ENCODE measurements at places on chromosomes 3 and 15.

DNA sequence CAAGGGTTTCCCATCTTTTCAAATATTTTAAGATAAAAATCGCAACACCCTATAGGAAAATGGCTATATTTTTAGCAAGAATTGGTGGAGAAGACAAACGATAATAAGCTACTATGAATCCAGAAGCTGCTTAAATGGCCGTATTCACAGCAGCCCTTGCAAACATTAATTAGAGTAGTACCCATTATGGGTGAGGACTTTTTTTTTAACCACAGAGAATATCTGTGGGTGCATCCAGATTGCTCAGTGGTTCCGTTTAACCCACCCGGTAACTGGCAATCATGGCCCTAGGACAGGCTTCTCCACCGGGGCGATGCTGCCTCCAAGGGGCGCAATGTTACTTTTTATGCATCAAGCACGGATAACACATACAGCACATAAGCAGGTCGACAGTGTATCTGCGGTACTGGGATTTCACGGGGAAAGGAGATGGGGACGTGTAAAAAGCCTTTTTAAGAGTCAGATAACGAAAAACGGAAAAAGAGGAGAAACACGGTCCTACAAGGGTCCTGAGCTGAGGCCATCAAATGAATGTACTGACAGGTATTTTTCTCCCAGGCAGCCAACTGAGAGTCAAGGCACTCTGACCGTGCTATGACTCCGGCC is 968 bp upstream of the TMEM266 start:
- peak; percentile 30 for DNase-seq

GRCh38 chr15:52765785-52766184 is 24.4 kb downstream of the ONECUT1 start:
- DNase-seq = no peak

- DNase-seq = no peak
These were observed 104.2 kb downstream of the FBXL22 start for GRCh38 chr15:63701365-63701764.

GRCh38 chr3:37580237-37580636 is 281.4 kb upstream of the CTDSPL start:
- DNase-seq = no peak

DNA sequence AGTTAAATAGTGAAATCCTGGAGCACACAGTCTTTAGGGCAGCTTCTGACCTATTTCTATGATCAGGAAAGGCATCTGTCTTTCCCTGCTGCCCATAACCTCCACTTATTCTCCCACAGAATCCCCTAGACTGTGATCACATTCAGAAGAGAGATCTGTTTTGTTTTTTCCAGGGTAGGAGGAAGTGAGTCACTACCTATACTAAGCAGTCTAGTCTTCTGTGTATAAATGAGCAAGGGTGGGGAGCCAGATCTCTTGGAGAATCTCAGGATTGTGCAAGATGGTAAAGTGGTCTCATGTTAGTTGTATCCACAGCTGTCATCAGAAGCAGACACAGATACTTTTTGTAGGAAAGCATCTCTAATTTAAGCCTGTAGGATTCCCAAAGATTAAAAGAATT is 11.8 kb upstream of the FBXO22 start:
- no peak for DNase-seq

- no peak for DNase-seq
These were observed 96.3 kb downstream of the SOX2 start for GRCh38 chr3:181808053-181808452.

DNA sequence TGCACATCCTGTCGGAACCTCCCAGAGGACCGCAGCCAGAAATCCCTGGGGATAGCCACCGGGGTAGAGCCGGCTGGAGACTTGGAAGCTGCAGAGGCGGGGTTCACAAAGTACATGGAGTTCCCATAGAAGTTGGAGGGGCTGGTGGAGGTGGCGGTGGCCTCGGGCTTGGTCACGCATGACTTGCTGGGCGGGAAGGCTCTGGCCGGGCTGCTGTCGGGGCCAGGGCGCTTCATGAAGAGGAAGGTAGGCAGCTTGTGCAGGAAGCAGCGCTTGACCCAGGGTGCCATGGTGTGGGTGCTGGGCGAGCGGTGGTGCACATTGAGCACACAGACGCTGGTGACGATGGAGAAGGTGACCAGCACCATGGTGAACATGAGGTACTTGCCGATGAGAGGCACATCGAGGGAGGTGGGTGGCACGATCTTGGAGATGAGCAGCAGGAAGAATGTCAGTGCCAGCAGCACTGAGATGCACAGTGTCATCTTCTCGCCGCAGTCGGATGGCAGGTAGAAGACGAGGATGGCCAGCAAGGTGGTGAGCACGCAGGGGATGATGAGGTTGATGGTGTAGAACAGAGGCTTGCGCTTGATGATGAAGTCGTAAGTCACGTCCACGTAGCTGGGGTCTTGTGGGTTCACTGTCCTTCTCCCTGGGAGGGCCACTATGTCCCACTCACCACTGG is 8.4 kb upstream of the CHRNA3 start:
- no peak for DNase-seq

- DNase-seq = no peak
These were observed 84.9 kb upstream of the UBE2E1 start for GRCh38 chr3:23720885-23721284.

DNA sequence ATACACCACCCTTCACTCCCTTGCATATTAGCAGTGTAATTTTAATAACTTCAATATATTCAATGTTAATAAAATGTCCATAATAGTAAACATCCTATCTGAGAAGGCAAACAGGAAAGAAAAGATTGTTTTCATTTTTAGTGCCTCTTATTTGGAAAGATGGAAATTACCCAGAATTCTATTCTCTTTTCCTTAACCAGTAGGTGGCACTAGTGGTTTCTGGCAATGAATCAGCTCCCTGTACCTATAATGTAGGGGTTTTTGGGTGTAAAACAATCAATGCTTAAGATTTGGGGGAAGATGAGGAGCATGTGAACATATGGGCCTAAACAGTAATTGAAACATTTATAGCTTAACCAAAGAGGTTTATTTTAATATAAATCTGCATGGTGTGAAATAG is 5.7 kb upstream of the SEMA6D start:
- peak; percentile 37 for DNase-seq

GRCh38 chr3:5010706-5011554 is 31.7 kb downstream of the BHLHE40 start:
- no peak for DNase-seq

GRCh38 chr15:86616771-86617170 is 537.1 kb downstream of the AGBL1 start:
- no peak for DNase-seq

DNA sequence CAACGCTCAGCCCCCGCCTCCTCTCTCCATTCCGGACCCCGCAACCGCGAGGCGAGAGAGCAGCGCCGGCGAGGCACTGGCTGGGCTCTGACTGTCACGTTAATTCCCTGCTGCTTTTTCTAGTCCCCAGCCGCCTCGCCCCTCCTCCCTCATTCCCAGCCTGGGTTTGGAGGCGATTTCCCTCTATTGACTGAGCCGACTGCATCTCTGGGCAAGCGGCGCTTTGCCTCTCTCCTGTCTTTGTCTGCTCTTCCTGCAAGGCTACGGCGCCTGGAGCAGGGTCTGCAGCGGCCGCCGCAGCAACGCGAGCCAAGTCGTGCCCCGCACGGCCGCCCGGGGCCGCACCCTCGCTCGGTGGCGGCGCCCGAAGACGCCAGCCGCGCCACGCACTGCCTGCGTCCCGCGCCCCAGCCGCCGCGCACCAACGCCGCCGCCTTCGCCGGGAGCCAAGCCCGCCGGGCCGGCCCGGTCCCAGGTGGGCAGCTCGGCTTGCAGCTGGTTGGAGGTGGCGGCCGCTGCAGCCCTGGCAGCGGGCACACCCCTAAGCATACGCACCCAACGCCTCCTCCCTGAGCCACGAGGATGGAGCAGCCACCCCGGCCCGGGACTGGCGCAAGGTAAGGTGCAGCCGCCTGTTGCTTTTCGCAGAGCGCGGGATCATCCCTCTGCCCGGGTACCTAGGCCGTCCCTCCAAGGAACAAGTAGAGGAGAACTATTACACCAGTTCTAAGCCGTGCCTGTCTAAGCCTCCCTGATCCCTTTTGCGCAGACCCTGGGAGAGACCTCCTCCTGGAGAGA is at the start of gene LRRC3B:
LRRC3B (plus strand) TSS at position 152 of the 798 bp plus-strand sequence. CDS start 86,901 bp downstream, outside the sequence.
- no peak for DNase-seq

- DNase-seq = no peak
These were observed 7.3 kb upstream of the LMCD1 start for GRCh38 chr3:8494327-8494726.

DNA sequence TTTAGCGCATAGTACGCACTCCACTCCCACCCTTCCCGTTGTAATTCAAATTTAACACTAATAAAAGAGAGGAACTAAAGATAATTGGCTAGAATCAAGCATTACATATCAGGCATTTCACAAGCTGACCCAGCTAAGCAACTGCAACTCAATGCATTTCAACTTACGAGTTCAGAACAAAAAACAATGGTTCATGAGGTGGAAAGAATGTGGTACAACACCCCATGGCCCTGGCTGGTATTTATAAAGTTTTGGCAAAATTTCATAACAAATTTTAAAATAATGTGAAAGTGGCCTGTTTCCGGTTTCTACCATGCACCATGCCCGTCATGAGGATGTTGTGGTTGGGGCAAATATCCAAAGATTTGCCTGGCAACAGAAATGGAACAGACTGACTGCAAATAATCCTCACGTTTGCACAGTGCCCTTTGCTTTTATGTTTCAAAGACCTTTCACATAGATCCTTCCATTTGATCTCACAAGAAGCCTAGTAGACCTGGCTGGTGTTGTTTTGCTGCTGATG is 455.3 kb upstream of the NR2F2 start:
- no peak for DNase-seq

GRCh38 chr15:29674661-29675533 is 147.4 kb downstream of the TJP1 start:
- no peak for DNase-seq

DNA sequence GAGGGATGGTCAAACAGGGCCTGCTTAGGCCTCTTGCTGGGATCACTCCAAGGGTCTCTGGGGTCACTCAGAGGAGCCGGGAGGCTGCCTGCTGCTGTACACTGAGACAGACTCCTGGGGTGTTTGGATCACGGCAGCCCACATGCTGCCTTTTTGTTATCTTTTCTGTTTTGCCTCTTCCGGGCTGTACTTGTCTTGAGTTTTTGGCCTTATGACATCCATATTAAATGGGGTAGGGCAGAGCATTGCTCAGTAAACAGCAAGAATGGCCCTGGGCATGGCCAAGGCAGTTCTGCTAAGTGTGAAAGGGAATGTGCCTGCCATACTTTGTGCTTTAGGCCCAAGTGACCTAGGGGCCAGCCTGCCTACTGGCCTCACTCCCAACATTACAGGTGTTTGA is 771 bp upstream of the ENTPD3 start:
- no peak for DNase-seq

- DNase-seq = peak; percentile 18
These were observed 60.2 kb downstream of the PIAS1 start for GRCh38 chr15:68114356-68114755.

DNA sequence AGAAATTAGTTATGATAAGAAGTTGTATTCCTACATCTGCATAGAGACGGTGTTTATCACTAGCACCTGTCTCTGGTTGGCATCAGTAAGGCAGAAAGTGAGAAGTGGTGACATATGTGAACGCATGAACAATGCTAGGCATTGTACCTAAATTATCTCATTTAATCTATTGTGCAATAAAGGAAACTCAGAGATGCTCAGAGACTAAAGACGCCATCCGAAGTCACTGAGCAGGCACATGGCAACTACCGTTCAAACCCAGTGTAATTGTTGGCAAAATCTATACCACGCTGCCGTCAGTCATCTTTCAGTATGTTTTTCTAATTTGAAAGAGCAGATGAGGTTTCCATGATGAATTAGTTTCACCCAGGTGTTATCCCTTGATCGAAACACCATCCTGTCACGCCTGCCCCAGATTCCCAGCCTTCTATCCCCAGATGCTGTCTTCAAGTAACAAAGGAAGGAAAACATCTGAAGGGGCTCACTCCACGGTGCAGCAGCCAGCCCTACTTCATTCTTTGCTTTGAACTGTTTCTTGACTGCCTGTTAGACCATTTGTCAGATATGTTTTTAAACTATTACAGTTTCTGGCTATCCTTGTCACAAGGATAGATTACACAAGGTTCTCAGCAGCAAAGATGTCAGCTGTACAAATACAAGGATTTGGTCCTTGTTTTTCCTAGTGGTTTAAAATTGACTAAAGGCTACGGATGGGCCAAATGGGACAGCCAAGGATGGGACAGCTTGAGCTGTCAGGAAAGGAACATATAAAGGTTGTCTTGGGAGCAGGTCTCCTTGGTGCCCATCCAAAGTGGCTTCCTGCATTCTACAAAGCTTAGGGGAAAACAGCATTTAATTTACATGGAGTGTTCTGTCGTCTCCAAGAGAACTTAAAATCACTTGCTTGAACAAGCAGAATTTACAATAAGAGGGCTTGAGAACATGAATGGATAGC is 99.1 kb downstream of the TMEM108 start:
- DNase-seq = no peak

DNA sequence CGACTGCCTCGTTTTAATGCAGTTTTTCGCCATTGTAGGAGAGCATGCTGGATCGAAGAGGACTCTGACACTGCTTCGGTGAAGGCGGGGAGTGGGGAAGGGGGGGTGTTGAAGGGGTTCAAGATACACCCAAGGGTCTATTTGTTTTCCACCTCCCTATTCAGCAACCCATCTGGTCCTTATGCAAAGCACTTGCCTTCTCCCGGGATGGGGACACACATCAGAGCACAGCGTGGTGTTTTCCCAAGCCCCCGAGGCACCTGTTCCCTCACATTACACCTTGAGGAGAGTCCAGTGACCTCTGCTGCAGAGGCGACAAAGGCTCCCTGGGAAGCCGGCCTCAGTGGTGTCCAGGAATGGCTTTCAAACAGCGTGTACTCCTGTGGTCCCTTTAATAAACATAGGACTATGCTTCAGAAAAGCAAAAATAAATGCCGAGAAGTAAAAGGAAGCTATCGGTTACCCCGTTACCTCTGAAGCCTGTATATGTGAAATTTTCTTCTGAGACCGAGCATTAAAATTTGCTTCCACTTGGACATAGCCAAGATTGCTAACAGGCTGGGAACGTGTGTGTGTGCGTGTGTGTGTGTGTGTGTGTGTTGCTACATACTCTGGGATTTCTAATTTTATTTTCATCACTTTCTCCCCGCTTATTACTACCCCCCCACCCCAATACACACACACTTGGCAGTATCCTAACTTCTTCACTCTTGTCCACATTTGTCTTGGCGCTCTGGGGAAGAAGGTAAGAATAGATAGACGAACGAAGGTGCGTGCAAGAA is 53.2 kb downstream of the CCDC54 start:
- peak; percentile 14 for DNase-seq

GRCh38 chr3:15405448-15406050 is 21.8 kb downstream of the METTL6 start:
- peak; percentile 58 for DNase-seq

DNA sequence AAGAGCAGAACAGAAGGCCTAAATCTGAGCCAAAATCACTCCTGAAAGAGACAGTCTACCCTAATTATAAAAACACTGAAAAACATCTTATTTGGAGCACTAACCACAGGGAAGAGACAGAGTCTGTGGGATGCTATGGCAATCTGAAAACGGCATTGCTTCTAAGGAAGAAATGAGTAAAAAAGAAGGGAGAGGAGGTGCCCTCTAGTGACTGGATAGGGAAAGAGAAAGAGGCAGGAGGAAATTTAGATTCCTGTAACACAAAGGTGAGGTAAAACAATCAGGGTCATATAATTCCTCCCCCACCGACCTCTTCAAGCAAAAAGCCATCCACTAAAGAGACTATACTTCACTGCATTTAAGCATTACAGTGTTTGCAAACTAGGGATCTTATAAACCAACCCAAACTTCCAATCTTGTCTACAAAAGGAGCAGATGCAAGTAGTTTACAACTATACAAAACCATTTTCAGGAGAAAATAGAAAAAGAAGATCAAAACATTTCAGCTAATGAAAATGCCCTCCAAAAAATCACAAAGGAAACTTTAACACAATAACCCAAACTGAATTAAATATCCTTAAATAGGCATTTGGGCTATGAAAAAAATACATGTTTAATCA is 32.6 kb downstream of the HACD2 start:
- DNase-seq = peak; percentile 31

GRCh38 chr15:81225161-81225671 is 28.5 kb downstream of the IL16 start:
- no peak for DNase-seq
